Colonic mucosa (tissue), 4 donors: ENCODE measurements at places on chromosomes 13 and 19. TPM values are rescaled to one million over a fixed set of nuclear protein-coding genes. Genes with fewer than 3 reads are reported as not detected.

The ZNF835 gene
- 1.1 TPM for total RNA-seq

The SIGLEC7 gene
- 1.0 TPM for total RNA-seq

The TTC9B gene
- 0.69 TPM for total RNA-seq

The TEAD2 gene
- 17.7 TPM for total RNA-seq

The FAM124A gene
- total RNA-seq, result 0.57 TPM

The PNMA8B gene
- total RNA-seq, result 0.29 TPM

The PROZ gene
- not detected for total RNA-seq

The NRTN gene
- 2.9 TPM for total RNA-seq

The F10 gene
- total RNA-seq, result 4.1 TPM

The ZNF763 gene
- 4.1 TPM for total RNA-seq

The SLITRK6 gene
- 8.2 TPM for total RNA-seq

DNA sequence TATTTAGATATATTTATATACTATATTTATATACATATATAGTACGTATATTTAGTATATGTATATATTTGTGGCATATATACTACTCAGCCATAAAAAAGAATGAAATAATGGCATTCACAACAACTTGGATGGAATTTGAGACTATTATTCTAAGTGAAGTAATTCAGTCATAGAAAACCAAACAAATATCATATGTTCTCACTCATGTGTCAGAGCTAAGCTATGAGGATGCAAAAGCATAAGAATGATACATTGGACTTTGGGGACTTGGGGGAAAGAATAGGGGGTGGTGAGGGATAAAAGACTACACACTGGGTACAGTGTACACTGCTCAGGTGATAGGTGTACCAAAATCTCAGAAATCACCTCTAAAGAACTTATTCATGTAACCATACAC, 1015.7 kb downstream of the EFNB2 start:
- no peak for DNase-seq

DNA sequence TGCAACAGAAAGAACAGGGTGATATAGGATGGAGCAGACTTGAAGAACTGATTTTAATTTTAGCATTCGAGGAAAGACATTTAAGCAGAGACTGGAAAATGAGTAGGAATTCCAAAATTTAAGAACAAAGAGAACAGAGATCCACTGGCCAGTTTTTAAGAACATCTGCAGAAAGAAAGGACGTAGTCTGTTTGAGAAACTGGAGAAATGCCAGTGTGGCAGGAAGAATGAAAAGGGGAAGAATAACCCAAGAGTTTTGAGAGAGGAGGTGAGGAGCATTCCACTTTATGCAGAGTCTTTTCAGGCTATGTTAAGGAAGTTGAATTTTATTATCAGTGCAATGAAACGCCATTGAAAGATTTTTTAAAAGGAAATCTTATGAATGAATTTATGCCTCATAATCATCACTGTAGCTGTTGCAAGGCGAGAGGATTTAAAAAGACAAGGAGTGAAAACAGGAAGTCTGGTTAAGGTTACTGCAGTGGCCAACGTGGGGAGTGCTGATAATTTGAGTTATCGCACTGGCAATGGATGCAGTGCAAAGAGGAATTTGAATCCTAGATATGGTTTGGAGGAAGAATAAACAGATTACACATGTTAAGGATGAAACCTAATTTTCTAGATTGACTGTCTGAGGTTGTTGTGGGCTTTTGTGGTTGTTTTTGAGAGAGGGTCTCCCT, 253.8 kb downstream of the DACH1 start:
- no peak for DNase-seq

GRCh38 chr13:49584771-49585182, 581 bp downstream of the RCBTB1 start:
- no peak for DNase-seq

DNA sequence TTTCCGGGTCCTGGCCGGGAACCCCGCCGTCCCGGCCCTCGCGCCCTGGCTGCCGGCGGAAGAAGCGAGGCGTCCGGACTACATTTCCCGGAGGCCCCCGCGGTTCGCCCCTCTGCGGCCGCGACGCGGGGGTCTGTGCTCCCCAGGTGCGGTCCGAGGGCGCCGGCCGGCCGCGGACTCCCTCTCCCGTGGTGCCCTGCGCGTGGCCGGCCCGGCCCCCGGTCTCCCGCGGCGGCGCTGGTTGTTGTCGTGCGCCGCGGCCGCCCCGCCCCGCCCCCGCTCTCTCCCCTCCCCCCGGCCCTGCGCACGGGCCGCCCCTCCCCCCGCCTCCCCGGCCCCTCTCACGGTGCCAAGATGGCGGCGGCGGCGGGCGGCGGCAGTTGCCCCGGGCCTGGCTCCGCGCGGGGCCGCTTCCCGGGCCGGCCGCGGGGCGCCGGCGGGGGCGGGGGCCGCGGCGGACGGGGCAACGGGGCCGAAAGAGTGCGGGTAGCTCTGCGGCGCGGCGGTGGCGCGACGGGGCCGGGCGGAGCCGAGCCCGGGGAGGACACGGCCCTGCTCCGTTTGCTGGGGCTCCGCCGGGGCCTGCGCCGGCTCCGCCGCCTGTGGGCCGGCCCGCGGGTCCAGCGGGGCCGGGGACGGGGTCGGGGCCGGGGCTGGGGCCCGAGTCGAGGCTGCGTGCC, at the start of gene KMT2B:
KMT2B (plus strand) TSS at position 339 of the 680 bp plus-strand sequence; CDS start at position 355, 16 bp downstream.
- DNase-seq, result no peak

GRCh38 chr13:31528176-31528575, 211.2 kb upstream of the RXFP2 start:
- no peak for DNase-seq

- DNase-seq, result no peak
These were observed 3.9 kb upstream of the GPR183 start for GRCh38 chr13:99311137-99311536.

- no peak for DNase-seq
These were observed 86.5 kb upstream of the ABCC4 start for GRCh38 chr13:95387733-95388207.

- no peak for DNase-seq
These were observed 34.4 kb downstream of the RAP2A start for GRCh38 chr13:97468331-97468730.

DNA sequence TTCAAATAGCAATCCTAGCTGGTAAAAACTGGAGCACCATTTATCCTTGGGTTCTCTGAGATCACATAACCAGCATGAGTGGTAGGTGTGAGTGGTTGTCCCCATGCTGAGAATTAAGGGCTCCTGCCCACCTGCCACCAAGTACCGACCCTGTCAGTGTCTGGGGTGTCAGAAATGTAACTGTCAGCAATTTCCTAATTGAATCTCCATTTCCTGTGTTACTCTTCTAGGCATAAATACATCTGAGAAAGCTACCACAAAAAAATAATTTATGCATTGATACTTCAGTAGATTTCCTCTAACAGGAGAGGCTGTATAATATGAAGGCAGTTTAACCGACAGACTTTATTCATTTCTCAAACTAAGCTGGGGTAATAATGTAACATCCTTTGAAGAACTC, 25.1 kb downstream of the CPB2 start:
- no peak for DNase-seq

- DNase-seq, result no peak
These were observed 19.3 kb downstream of the CEACAM1 start for GRCh38 chr19:42508892-42509444.

DNA sequence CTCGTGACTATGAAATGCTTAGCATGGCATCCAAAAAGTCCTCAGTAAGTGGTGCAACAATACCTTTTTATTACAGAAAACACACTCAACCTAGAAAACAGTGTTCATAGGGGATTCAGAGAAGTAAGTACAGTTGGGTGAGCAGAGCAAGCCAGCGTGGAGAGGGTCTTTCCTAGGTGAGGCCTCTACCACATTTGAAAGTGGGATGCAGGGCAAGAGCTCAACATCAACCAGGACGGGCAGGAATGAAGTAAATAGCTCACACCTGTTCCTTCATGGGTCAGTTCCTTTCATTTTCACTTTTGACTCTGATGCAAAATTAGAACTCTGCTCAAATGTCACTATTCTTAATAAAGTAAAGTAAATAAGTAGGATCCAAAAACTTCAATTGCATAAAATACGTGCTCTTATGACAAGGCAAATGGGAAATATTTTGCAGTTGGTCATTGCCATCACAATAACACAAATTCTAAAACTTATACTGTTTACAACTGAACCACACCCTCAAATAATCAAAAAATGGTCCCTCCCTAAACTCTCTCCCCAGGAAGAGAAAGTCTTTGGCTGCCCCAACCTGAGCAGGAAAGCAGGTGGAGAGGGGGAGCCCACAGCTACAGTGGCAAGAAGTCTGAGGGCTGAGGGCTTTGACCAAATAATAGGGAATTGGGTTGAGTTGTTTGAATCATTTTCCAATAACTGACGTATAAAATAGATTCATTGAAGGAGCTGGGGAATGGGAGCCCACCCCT, 20.2 kb downstream of the CHAMP1 start:
- no peak for DNase-seq

DNA sequence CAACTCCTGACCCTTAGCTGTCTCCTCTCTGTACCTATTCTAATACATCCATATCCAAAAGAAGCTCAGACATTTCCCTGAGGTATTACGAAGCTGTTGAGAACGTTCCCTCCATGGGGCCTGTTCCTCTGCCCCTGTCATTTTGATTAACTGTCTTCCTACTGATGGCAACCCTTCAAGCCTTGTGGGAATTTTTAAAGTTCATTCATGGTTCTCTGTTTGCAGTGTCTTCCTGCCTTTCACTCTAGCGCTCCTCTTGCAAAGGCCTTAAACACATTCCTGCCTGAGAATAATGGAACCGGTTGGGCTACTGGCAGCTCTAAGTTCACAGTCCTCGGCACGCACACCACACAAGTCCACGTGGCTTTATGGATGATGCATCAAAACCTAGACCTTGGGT, 66.1 kb downstream of the LHFPL6 start:
- no peak for DNase-seq

- no peak for DNase-seq
These were observed 295.7 kb downstream of the MYO16 start for GRCh38 chr13:108925070-108925469.

- DNase-seq, result no peak
These were observed 13.8 kb downstream of the FUZ start for GRCh38 chr19:49799271-49799797.

- DNase-seq, result no peak
These were observed 1.9 kb downstream of the TPM4 start for GRCh38 chr19:16077984-16078758.

DNA sequence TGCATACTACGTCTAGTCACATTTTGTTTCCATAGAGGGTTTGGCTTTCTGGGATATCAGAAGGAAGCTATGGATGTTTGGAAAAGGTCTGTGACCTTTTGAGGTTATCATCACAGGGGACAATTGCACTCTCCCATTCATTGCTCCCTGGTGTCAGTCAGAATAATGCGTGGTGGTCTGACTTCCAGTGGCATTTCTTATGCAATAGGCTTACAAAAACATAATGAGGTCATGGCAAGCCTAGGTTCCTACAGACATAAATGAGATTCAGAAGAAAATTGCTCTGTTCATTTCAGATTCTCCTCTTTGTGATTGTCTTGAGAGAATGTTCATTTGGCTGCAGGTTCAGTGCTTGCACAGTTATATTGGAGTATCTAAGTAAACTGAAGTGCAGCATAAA, 54.6 kb downstream of the ARHGAP35 start:
- DNase-seq, result no peak

DNA sequence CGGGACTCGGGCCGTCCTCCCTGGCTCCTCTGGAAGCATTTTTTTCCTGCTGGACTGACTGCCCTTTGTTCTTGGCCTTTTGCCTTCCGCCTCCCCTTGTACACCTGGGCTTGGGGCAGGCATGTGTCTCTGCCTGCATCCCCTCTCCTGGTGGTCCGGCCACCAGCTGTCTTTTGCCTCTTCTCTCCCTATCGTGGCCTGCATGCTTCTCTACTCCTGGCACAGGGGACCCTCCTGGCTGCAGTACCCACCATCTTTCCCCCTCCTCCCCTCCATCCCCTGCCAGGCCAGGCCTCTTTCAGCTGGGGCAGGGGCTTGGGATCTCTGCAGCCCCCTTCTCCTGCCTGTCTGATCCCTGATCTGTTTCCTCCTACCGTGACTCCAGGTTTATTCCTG, 12.1 kb downstream of the WTIP start:
- DNase-seq, result no peak

- peak; percentile 29 for DNase-seq
These were observed 20.5 kb downstream of the DZIP1 start for GRCh38 chr13:95624020-95624419.

- DNase-seq, result no peak
These were observed 8.9 kb downstream of the ZNF586 start for GRCh38 chr19:57778336-57778735.

DNA sequence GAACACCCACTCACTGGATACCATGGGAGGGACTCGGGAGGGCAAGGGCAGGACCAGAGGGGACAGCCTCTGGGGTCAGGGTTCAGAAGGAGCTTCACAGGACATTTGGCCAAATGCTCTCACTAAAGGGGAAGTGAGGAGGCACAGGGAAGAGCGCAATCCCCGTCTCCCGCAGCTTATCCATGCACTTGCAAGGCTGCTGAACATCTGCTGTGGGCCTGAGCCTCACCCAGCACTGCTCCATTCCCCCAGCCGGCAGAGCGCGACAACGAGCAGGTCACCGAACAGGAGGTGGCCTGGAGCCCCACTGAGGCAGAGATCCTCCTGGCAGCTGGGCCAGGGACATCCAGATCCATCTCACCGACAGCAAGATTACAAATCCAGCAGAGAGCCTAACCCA, 23.3 kb downstream of the ELAVL1 start:
- no peak for DNase-seq

GRCh38 chr13:37956536-37956935, 87.0 kb upstream of the TRPC4 start:
- no peak for DNase-seq

- no peak for DNase-seq
These were observed 47.1 kb downstream of the MLLT1 start for GRCh38 chr19:6232601-6233055.

DNA sequence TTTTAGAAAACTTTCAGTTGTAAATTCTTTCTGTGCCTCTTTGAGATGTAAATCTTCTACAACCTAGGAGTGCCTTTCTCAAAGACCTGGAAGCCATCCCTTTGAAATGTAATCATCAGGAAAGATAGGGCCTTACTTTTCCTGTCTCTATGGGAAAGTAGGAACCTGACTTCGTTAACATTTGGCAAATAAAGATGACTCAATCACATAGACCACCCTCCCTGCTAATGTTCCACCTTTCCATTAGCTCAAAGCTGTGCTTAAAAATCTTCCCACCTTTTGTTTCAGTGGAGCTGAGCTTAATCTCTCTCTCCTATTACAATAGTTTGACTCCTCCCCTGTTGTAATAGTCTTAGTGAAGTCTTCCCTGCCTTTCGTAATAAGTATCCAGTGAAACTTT, 247.7 kb downstream of the OLFM4 start:
- no peak for DNase-seq

GRCh38 chr19:21789466-21790085, 22.2 kb upstream of the ZNF100 start:
- DNase-seq, result no peak
